ENCODE measurements at places on chromosomes 13 and 19. TPM values are rescaled to one million over a fixed set of nuclear protein-coding genes. Genes with fewer than 3 reads are reported as not detected.

The SIGLEC12 gene
- not detected for total RNA-seq

DNA sequence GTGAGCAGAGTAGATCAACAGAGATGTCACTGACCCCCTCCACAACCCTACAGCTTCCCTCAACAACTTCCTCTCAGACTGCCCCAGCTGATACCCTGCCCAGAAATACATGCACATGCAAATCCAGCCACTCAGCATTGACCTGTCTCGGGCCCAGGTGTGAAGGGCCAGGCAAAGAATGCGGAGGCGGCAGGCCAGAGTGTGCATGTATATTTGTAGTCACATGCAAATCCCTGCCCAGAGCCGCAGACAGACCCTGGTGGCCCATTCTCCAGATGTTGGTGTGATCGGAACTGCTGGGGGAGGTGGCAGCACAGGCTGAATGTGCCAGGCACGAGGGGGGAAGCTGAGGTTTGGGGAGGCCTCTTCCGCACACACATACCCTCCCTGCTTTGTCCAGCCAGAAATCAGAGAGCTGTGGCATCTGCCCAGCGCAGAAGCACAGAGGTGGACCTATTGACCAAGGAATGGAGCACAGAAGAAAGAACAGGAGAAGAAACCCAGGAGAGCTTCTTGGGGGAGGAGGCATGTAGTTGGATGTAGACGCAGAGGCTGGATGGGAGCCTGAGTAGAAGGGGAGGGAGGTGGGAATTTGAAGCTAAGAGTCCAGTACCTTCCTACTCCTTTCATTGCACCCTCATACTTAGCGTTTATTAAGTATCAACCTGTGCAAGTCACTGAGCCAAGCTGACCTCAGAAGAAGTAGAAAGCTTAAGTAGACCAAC lies 14.4 kb downstream of the MEF2B start:
- no peak overlapping the region for H3K4me3 ChIP-seq
- peaks cover 17% of the 10 kb centered on the region for H3K4me1 ChIP-seq
- no peak for DNase-seq
- peaks cover 17% of the 10 kb centered on the region for H3K36me3 ChIP-seq
- H3K27me3 ChIP-seq = no peaks in the 10 kb centered on the region

The ZNF155 gene
- 13.7 TPM for total RNA-seq

The TTC9B gene
- total RNA-seq = not detected

- H3K27ac ChIP-seq = no peak overlapping the region
- H3K4me3 ChIP-seq = no peak overlapping the region
- H3K36me3 ChIP-seq = peaks cover 29% of the 10 kb centered on the region
- DNase-seq = no peak
- peaks cover 32% of the 10 kb centered on the region for H3K4me1 ChIP-seq
Observed at GRCh38 chr13:98954313-98954712, 23.6 kb downstream of the DOCK9 start.
